ENCODE measurements at places on chromosomes 16 and 17.

DNA sequence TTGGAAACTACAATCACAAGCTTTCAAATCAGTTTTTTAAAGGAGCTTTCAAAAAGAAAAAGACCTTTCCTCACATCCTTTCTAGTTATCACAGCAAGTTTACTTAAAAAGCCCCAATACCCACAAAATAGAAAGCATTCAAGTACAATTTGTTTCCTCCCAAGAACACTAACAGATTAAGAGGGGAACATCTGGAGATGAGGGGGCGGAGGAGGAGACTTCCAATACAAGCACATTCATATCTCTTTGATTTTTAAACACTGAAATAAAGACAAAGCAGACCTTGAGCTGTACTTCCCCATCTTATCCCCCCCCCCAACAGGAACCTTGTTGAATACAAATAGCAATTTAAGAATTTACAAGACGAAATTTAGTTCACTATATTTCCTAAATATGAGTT lies 2.0 kb downstream of the YWHAE start:
- DNase-seq: peak; percentile 36

- peak; percentile 33 for DNase-seq
These were observed 165.6 kb upstream of the RPH3AL start for GRCh38 chr17:518047-518735.

- no peak for DNase-seq
These were observed 4.6 kb downstream of the CFAP20 start for GRCh38 chr16:58124601-58124915.

- DNase-seq: no peak
These were observed 5.9 kb upstream of the SDK2 start for GRCh38 chr17:73650140-73650539.

DNA sequence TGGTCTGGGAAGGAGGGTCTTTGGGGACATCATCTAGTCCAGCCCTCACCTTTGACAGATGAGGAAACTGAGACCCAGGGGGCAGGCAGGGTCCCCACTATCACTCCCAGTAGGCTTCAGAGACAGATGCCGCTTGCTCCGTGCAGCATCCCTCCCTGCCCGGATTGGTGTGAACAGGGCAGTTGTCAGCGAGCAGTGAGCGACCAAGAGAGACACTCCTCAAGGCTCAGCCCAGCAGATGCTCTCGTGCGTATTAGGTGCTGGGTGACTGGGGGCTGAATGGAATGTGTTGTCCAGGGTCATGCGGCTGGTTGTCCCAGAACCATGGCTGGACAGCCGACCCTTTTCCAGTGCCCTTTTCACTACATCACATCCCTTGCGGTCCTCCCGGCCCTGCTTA lies 49.0 kb downstream of the MPRIP start:
- no peak for DNase-seq

- DNase-seq: peak; percentile 19
These were observed 16.4 kb upstream of the CCL23 start for GRCh38 chr17:36034127-36034526.

GRCh38 chr17:65442250-65442649 lies 119.2 kb downstream of the AXIN2 start:
- DNase-seq: no peak

GRCh38 chr17:16491703-16492612 lies at the start of gene LRRC75A:
TSS of gene LRRC75A (minus strand) at chr17:16492193. CDS start at chr17:16491990, 203 bp downstream.
- peak; percentile 82 for DNase-seq

GRCh38 chr16:17173281-17173680 lies 297.5 kb downstream of the XYLT1 start:
- peak; percentile 71 for DNase-seq

DNA sequence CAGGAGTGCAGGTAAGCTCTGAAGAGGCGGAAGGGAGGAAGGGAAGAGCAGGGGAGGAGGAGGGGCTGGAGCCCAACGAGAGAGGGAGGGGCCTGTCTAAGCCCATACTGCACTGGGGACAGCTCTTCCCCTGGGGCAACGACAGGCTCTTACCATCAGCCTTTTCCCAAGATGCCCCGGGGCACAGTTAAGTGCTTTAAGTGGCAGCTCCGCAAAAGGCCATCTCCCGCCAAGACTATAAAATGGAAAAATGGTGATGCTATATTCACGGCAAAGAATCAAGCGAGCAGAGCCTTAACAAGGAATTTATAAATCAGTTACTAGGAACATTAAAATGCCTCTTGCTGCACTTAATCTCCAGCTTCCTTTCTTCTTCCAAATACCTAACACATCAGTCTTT lies 110.2 kb upstream of the NLRP1 start:
- DNase-seq: no peak

DNA sequence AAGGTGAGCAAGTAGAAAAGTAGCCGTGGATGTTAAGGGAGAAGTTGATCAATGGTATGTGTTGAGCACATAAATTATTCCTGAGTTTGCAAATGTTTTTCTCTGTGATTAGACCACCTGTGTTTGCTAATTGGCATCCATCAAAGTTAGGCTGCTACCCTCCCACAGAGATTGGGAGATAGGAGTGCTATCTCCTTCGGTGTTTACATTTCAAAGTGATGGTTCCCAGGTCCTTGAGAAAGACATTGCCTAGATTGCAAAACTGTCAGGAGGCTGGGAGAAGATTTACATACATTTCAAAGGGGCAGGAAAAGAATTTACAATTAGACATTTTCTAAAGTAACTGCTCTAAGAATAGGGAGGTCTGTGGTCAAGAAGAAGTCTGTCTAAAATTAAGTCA lies 54.3 kb upstream of the CNTNAP4 start:
- no peak for DNase-seq

GRCh38 chr16:86783636-86784626 lies 205.6 kb downstream of the FOXL1 start:
- DNase-seq: peak; percentile 29

GRCh38 chr16:84284154-84284722 lies 10.4 kb upstream of the WFDC1 start:
- peak; percentile 77 for DNase-seq

- DNase-seq: peak; percentile 28
These were observed 87.8 kb downstream of the CYB561 start for GRCh38 chr17:63358111-63358839.

DNA sequence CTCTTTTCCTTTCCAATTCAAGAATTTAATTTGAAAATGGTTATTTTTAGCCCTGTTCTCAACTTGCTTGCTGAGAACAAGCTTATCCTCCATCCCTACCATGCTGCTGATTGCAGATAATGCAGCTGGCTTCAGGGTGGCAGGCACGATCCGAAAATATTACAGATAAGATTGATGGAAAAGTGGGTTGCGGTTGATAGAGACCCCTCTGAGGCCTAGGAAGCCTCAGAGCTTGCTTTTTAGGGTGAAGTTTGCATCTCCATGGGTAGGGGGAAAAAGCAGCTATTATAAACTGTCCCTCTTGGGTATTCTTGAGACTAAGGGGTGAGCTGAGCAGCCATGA lies 116.5 kb upstream of the GOT2 start:
- DNase-seq: no peak

- DNase-seq: no peak
These were observed 87.5 kb downstream of the BMERB1 start for GRCh38 chr16:15521758-15522509.

DNA sequence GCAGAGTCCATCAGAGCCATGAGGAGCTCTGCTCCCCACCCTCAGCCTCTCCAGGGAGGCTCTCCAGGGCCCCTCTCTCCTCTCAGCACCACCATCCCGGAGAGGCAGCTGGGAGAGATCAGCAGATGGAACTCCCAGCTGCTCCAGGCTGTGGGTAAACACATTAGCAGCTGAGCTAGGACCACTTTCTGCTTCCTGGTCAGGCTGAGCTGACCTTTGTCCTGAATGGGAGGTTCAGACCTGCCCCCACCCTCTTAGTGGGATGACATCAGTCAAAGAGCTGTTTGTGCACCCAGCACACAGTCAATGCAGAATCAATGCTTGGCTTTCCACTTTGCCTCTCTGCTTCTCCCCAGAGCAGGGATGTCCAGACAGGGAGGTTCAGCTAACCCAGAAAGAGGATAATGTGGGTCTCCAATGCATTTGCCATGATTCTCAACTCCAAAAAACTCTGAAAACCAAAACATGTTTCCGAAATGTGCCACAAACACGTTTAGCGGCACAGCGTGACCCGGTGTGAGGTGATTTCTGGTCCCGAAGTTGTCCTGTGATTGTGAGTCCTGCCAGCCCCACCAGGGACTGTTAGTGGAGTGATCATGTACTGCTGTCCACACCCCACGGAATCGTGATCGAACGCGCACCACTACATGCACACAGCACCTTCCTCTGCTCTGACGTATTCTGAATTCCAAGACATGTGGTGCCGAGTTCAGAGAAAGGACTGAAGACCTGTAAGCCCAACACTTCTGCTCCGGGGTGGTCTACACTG lies 6.7 kb downstream of the GPR142 start:
- DNase-seq: peak; percentile 61

DNA sequence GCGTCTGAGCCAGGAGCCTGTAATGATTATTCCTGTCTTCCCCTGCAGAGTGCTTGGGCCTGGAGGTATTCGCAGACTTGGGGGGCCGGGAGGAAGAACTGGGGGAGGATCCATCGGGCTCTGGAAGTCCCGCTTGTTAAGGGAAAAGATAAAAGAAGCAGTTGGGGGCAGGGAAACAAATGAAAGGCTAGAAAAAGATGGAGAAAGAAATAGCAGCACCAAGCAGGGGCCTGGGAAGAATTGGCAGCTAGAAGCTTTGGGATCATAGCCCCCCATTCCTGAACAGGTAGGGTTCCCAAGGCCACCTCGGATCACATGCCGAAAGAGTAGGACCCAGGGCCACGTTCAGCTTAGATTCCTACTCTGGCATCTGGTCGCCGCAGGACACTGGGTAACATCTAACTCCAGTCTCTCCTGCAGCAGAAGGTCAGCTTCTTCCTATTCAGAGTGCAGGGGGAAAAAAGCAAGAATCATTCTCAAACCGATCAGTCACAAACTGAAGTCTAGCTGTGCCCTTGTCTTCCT lies 23.6 kb downstream of the ADAM11 start:
- DNase-seq: no peak

DNA sequence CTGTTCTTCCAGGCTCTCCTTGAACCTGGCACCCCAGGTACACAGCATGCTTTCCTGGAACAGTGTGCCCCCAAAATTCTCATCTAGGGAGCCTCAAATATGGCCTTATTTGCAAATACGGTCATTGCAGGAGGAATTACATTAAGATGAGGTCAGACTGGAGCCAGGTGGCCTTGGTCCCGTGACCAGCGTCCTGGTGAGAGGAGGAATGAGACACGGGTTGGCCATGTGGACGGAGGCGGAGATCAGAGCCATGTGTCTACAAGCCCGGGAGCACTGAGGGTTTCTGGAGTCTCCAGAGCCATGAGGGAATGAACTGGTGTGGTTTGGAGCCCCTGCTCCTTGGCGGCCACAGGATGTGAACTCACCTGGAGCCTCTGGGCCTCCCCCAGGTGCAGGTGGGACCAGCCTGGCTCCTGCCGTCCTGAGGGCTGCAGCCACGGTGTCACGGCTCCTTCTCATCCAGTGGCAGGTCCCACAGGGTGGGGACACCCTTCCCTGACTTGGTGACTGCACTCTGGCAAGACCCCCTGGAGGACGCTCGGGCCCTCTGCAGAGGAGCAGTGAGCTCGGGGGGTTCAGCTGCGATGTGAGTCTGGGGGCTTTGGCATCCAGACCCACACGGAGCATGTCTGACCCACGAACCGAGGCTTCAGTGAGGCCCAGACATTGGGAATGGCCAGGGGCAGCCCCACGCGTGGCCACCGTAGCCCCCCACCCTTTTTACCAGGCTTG lies 21.8 kb upstream of the GNG13 start:
- no peak for DNase-seq

- DNase-seq: no peak
These were observed 333.1 kb upstream of the MAF start for GRCh38 chr16:79933603-79934002.
